CD4-positive, alpha-beta T cell treated with Interleukin-6 at 100 ng/mL for 8 hours (primary cell): ENCODE measurements at places on chromosomes 2 and 18.

DNA sequence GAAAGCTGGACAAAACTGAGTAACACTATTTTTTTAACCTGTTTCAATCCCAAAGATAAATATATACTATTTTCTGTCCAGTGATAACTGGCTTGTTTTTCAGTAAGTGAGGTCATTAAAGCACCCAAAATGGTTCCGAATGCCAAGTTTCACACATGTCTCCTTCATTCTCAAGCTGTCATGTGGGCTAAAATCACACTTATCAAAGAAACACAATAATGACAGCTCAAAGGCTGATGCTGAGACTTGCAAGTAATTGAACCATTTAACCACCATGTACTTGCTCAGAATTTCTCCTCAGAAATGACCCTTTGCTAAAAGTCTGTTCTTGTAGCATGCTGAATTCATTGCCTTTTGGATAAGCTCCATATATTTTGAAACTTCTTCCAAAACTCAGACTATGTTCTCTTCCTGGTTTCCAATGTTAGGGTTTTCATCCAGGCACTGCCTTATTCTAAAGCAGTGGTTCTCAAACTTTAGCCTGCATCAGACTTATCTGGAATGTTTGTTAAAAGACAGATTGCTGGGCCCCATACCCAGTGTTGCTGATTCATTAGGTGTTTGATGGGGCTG, 149.8 kb downstream of the VWC2L start:
- no peak for DNase-seq

DNA sequence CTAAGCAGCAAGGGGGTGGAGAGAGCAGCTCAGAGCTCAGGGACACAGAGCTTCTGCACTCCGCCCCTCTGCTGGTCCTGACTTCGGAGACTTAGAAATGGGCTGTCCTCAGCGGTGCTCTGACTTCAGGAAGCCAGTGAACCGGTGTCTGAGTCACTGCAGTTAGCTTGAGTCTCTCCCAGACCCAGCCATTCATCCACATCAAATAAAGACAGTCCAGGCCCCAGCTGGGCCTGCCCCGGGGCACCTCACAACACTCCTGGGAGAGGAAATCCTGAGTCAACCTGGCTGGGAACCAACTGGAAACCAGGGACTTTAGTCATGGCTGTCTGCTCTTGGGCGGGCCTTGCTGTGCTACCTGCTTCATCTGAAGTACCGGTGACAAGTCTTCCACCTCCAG, 5.4 kb upstream of the ITGB6 start:
- no peak for DNase-seq

GRCh38 chr2:166671235-166671634, 177.2 kb upstream of the SCN7A start:
- DNase-seq: no peak

DNA sequence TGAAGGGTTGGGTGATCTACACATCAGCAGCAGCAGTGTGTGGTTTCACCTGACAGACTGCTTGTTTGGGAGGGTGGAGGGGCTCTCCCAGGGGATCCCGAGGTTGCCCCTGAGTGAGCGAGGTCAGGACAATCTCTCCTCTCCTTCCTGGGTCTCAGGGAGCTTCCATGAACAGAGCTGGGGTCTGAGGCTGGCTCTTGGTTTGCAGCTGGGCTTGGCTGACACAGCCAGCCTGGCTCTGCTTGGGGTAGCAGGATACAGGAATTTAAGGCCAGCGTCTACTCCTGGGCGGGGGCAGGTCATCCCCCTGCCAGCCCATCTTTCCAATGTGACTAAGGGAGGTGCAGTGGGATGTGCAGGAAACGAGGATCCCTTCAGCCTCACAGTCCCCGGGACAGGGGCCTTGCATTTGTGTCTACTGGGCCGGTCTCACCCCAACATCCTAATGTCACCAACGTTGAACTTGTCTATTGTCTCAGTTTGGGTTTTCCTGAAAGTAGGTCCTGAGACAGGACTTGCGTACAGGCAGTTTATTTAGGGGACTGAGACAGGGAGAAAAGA, 262.6 kb upstream of the HDAC4 start:
- DNase-seq: no peak

- peak; percentile 13 for DNase-seq
Observed at GRCh38 chr2:179049546-179050311, at the start of gene CCDC141. CCDC141 (minus strand) TSS chr2:179050137; CDS start chr2:179049941, 196 bp downstream.

- no peak for DNase-seq
Observed at GRCh38 chr2:166917415-166917814, 29.1 kb downstream of the XIRP2 start.
